ENCODE measurements at places on chromosomes 5 and 9. TPM values are rescaled to one million over a fixed set of nuclear protein-coding genes. Genes with fewer than 3 reads are reported as not detected.
A peak's percentile ranks its signal among the peaks of the same experiment; 100 is the strongest.

- DNase-seq = no peak
Observed at GRCh38 chr5:50724-51499, 41.1 kb upstream of the PLEKHG4B start.

- DNase-seq = no peak
Observed at GRCh38 chr9:2227144-2227867, 212.2 kb downstream of the SMARCA2 start.

DNA sequence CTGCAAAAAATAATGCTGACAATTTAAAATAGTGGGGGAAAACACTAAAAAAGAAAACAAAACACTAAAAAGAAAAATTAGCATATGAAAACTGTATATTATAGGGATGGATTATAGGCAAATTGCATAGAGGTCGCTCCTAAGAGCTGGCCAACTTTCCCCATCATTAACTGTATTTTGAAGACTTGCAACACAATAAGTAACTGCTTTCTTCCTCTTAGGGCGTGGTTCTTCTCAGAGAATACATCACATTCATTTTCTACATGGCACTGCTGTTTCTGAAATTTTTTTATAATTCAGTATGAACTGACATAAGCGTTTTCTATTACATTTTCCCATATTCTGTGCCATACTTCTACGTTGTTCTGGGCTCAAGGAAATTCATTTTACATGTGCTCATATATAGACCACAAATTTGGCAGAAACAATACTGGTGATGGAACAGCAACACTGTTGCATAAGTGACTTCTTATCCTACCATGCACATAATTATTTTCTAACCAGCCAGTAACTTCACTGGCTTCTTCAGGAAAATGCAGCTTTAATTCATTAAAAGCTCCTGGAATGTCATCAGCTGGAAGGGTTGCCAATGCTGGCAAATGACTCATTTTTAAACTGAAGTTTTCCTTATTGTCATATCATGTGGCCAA is 171.2 kb upstream of the DMAC1 start:
- no peak for DNase-seq

- DNase-seq = no peak
Observed at GRCh38 chr9:20658677-20659473, 25.2 kb upstream of the FOCAD start.

DNA sequence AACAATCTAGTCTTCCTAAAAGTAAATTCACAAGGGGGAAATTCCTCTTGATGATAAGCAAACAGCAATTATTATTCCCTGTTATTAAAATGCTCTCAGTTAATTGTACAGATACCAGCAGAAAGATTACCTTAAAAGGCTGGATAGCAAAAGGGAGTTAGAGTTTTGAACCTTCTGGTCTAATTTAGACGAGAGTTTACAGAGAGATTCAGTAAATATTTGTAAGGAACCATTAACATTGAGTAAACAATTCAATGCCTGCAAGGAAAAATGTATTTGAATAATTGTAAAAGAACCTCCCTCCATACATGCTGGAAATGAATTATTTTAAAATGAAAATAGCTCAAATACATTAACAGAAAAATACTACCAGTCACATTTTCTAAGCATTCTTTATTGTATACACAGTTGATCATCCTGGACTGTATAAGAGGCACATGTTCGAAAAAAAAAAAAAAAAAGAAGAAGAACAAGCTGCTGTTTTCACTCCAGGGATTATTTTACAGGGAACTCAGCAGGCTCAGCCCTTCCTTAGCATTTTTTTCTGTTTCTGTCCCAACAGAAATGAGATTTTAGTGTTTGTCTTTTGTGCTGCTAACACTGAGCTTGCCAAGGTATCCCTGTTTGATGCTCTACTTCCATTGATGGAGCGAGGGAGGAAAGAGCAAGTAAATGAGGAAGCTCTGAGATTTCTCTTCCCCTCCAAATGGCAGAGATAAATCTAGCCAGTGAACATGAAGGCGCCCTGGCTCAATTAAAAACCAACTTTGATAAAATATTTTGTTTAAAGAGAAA is 141.1 kb downstream of the ENC1 start:
- no peak for DNase-seq

- DNase-seq = no peak
Observed at GRCh38 chr5:132662925-132663770, 5.2 kb downstream of the IL13 start.

DNA sequence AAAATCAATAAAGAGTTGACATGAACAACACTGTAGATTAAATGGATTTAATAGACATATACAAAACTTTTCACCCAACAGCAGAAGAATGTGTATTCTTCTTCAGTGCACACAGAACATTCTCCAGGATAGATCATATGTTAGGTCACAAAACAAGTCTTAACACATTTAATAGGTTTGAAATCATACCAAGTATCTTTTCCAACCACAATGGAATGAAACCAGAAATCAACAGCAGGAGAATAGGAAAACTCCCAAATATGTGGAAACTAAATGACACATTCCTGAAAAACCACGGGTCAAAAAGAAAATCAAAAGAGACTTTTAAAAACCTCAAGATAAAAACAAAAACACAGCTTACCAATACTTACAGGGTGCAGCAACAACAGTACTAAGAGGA is 790.1 kb upstream of the ZNF608 start:
- no peak for DNase-seq

DNA sequence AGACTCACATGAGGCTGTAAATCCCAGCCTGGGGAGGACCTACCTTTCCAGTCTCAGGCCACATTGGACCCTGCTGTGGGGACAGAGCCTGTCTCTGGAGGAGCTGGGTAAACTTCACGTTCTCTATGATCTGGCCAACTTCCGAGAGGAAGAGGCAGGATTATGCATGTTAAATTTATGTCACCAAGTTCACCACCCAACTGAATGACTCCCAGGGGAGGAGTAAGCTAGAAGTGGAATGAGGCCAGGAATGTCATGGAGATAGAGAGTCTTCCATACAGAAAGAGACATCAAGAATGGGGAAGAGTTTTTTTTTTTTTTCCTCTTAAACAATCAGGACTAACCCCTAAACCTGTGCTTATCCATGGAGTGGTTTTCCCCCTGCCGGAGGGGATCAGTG is 90.3 kb upstream of the PALM2AKAP2 start:
- no peak for DNase-seq

DNA sequence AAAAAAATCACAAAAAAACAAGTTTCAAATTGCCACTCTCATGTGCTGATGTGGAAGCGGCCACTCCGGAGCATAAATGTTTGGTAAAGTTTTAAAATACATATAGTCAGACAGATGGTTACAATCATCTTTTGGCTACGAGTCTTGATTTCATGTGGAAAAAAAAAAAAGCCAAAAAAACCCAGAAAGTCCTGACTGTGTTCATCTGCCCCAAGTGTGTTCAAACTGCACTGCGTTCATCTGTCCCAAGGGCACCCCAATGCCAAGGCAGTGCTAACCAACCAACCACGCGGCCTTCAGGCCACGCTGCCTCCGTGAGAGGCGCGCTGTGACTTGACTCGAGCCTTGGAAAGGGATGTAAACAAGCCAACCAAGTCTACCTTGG is 127.1 kb downstream of the MYO10 start:
- no peak for DNase-seq

- no peak for DNase-seq
Observed at GRCh38 chr9:93642961-93643360, 66.6 kb downstream of the PHF2 start.

- DNase-seq = no peak
Observed at GRCh38 chr5:143755966-143756365, 56.0 kb upstream of the HMHB1 start.

GRCh38 chr5:7857361-7857760 is 6.4 kb upstream of the CFAP90 start:
- no peak for DNase-seq

- no peak for DNase-seq
Observed at GRCh38 chr5:97111616-97112015, 30.8 kb downstream of the LIX1 start.

DNA sequence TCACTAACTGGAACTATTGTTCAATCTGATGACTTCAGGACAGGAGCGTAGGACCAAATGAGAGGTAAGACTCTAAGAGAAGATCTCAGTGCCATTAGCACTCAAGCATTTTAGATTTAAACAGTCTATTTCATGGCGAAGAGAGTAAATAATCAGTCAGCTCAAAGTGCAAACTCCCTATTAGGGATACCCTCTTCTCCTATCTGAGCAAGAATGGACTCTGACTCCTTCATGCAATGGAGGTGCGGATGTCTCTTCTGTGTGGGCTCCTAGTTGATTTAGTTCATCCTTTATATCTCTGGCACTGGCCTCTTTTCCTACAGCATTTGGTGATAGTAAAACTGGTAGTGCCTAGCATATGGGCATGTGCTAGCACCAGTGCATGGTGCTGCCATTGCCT is 144.6 kb downstream of the SMC2 start:
- DNase-seq = no peak

DNA sequence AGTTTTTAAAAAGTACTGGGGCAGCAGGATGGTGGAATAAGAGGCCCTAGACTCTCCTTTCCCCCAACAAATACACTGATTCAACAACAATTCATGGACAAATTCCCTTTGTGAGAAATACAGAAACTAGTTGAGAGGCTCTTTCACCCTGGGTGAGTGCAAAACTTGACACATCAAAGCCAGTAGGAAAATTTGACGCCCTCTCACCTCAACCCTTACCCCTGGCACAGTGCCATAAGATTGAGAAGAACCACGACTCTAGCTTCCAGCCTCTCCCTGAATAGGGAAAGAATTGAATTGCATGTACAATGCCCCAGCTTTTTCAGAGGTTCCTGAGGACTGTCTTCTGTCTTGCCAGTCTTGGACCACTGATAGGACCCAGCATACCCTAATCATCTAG is 12.3 kb downstream of the KIF4B start:
- DNase-seq = no peak

- DNase-seq = no peak
Observed at GRCh38 chr9:5264219-5264595, 33.0 kb downstream of the INSL4 start.

DNA sequence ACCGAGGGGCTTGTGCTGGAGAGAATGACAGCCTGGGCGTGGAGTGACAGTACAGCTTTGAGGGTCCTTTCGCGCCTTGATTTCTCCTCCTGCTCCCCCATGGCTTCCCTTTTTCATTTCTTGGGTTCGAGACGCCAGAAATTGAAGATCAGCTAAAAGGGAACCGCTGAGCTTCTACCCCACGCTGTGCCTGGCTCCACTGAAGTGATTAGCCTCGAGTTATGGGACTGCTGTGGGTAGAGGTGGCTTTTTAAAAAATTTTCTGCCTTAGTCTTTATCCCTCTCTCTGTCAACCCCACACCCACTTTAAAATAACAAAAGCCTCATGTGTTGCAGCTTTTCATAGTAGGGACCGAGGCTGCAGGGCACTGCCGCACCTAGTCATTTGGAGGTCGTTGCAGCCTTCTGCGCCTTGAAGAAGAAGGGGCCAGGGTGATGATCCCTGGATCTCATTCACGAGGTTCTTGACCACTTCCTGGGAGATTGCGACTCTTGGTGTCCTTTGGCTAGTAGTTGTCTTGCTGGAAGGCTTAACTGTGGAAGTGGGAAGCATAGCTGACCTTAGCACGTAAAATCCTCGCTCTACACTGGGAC is 603 bp downstream of the PPIP5K2 start:
- DNase-seq = peak; percentile 10

DNA sequence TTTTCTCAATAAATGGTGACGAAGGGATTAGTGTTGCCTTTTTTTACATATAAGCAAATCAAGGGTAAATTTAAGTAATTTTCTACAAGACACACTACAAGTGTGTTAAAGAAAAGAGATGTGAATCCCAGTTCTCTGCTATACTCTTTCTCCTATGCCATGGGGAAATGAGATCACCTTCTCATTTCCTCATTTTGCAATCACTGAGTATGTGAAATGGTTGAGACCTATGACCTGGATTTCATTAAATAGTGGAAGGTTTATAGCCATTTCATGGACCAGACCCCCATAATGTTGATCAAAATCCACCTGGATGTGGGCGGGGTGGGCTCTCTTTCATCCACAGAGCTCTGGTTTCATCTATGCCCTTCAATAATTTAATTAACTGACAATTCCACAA is 66.9 kb upstream of the SLIT3 start:
- DNase-seq = no peak

GRCh38 chr5:157519579-157520253 is 55.9 kb downstream of the ADAM19 start:
- no peak for DNase-seq

DNA sequence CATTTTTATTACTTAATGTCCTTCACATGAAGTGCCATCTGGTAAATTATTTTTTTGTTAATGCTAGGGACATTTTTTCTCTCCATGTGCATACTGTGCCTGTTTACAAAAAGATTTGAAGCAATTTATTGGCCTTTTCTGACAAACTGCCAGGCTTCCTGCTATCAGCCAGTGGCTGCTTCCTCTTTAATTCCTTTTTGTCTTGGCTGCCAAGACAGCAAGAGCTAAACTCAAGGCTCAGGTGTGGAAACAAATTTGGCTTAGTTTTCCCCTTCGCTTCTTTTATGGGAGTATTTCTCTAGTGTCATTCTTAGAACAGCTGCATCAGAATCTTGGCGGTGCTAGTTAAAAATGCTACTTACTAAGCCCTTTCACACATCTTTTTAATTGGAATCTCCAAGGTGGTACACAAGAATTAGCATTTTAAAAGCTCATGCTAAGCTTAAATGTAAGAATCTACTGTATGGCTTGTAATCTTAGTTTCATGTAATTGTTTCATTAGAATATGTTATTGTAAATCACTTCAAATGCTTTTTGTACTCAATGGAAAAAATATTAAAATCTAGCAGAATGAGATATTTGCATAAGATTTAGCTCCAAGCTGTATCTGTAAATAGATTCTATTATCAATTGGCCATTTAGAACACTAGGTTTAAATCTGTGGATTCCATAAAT is 134.2 kb upstream of the RASGRF2 start:
- no peak for DNase-seq

GRCh38 chr5:96911139-96911538 is 24.7 kb upstream of the LNPEP start:
- no peak for DNase-seq

Gene NEURL1B
- total RNA-seq = 7.8 TPM

Gene RPL7A
- total RNA-seq = 1,880 TPM

Gene TAF1L
- total RNA-seq = not detected

Gene PRSS3
- total RNA-seq = not detected

Gene SLC34A3
- total RNA-seq = not detected

Gene WNT8A
- total RNA-seq = not detected

Gene TMOD1
- total RNA-seq = 0.35 TPM

Gene ATG12
- 48.2 TPM for total RNA-seq

Gene FOXI1
- not detected for total RNA-seq

Gene DDX4
- total RNA-seq = 0.50 TPM

Gene ADAMTS16
- not detected for total RNA-seq

Gene CNTNAP3
- not detected for total RNA-seq

Gene CCDC180
- 2.6 TPM for total RNA-seq

Measured in activated CD4-positive, alpha-beta T cell treated with anti-CD3 and anti-CD28 coated beads, Interleukin-2, amount 10 ng/mL, durations not matched to agents 7 days and 5 days (primary cell).